ENCODE measurements at places on chromosomes 12 and 14.

DNA sequence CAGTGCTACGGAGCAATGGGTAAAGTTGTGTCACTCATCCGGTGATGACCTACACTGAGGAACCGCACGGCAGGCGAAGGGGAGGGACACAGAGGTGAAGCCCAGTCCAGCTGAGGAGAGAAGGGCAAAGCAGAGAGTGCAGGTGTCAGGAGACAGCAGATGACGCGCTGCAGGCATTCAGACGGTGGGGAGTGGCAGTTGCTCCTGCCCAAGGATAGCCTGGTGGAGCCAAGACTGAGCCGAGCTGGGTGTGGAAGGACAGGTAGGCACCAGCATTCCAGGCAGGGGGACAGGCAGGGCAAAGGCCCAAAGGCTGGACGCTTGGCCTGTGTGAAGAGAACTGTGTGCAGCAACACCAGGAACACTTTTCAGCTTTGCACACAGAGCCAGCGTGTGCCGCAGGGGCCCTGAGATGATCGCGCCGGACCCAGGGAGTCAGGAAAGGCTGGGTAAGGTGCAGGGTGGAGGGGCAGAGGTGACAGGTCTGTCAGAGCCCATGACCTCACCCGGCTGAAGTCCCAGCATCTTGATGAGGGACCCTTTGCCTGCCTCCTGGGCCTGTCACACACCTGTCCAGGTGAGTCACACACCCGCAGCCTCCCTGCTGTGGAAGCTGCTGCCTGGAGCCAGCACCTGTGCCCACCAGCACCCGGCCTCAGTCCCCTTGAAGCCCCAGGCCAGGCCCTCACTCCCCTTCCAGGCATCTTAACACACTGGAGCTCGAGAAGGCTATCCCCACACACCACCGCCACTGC lies 48.4 kb downstream of the TSPAN11 start:
- no peak for DNase-seq

DNA sequence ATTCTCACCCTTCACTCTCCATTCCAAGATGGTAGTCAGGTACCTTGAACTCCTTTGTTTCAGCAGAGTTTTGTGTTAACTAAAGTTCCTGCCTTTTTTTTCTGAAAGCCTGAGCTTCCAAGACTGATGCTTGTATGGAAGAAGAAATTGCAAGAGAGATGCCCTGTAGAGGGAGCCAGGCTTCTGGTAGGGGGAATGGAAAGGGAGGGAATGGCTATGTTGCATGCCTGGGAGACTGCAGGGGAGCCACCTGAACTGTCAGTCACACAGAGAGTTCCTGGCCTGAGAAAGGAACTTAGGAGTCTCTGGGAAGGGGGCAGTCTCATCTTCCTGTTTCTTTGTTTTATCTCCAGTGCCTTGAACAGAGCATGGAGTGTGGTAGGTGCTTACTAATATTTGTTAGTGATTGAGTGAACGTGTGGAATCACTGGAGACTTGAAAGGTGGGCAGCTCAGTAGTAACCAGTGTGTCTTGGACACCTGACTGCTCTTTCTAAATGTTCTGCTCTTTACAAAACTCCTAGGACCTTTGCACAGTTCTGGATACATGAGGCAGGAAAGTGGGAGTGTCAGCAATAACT lies 132.2 kb downstream of the ANO4 start:
- DNase-seq: no peak

DNA sequence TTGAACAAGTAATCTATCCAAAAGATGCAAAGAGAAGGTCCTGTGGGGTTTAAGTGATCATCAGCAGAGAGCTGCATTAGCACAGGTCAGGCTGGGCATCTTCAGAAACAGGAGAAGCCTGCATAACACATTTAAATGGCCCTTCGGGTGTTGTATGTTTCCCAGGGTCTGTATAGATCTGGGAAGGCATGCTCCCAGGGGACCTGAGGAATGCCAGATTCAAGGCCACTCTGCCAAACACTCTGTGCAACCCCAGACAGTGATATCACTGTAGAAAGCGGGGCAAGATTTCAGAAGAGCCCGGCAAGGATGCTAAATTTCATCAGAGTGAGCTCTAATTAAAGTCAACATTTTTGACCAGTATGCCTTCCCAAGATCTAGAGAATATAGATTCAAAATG lies 92.9 kb downstream of the ARMH4 start:
- no peak for DNase-seq

DNA sequence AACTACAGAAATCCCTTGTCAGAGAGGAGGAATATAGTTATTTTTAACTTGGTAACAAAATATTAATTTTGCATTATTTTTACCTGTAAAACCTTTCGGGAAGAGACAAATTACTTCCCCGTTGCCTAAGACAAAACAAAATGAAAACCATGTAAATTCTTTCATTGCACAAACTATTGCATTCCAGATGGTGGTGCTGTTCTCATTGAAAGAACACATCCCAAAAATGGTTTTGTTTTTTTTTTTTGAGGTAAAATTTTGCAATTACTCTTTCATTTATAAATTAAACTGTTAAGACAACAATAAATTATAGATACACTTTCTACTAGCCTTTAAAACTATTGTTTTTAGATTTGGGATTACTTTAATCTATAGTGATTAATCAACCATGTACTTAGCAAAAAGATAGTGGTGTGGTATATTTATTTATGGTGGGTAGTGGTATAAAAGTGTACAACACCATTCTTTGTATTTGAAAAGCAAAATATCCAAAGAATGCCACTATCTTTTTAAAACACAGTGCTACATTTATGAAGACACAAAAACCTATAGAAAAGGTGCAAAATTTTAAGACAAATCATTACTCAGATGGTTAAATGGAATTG lies 115.5 kb downstream of the SLC38A1 start:
- peak; percentile 52 for DNase-seq

GRCh38 chr14:54424479-54424901 lies 16.7 kb downstream of the CNIH1 start:
- DNase-seq: no peak

DNA sequence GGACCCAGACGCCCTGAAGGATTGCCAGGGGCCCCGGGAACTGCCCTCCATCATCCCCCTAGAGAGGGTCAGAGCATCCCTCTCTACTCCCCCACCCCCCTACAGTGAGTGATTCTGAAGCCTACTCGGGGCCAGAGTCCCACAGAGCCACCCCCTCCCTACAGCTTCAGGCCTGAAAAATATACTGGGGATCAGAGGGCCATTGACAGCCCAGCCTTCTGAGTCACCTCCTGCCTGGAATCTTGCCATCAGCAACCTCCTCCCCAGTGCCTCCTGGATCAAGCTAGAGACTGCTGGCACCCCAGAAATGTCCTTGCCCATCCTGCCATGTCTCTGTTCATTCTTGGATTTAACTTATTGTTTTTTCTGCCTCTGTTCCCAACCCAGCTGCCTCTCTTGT lies 21.7 kb upstream of the MIA2 start:
- DNase-seq: no peak

GRCh38 chr12:25194214-25194613 lies 746 bp downstream of the DNAI7 start:
- DNase-seq: no peak

DNA sequence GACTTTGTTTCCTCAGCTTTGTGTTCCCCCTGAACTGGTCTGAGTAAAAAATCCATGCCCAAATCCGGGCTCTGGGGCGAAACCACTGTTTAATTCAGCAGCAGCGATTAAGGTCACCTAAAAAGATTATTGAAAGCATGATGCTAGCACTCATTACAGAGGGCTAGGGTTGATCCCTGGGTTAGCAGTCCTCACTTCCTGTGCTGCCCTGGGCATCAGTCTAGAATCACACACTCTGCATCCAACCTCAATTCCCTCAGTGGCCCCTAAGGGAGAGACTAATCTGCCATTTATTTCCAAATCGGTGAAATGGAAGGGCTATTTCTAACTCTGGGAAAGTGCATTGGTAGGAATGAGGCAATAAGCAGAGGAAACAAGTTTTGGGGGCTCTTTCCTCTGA lies 107.2 kb downstream of the BTG1 start:
- no peak for DNase-seq

DNA sequence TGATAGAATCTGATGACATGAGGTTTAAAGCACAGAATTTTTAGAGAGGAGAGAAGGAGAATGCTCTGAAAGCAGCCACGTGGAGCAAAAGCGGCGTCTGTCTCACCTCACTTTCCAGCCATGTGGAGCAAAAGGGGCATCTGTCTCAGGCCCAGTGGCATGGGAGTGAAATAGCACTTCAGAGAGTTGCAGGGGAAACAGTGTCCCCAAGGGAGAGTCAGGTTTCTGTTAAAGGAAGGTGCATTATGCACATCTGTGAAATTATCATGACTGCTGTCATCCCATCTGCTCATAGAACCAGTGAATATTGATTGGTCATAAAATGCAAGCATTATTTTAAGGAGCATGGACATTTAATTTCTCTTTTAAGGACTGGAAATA lies 124.0 kb downstream of the BICD1 start:
- no peak for DNase-seq

- no peak for DNase-seq
Observed at GRCh38 chr14:24437020-24437735, 5.4 kb downstream of the SDR39U1 start.

- DNase-seq: no peak
Observed at GRCh38 chr14:77469539-77469938, 11.6 kb downstream of the AHSA1 start.

DNA sequence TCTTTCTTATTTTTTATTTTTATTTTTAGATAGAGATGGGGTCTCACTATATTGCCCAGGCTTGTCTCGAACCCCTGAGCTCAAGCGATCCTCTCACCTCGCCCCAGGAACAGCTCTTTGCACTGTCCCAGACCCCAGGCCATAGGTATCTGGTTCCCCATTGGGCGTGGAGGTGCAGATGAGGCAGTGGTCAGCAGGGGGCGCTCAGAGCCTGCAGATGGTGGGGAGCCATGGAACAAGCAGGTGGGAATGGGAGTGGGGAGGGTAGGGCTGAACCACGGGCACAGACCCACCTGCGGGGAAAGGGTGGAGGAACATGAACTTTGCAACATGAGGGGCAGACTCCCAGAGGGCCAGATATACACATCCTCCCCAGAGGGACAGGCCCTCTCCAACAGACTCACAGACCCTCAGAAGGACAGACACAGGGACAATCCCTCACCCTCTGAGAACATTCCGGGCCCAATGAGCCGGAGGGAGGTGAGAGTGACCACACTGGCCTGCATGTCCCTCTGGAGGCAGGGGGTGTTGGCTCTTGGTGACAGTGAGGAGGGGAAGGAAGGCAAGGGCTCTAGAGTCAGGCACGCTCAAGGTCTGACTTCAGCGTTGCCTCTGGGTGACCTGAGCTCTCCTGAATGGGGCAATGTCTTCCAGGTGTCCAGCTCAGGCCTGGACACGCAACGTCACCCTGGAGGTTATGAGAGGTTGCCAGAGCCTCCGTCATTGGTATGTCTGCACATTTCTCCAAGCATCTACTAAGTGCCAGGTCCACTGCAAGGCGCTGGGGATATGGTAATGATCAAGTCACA lies 34.9 kb downstream of the KRT80 start:
- peak; percentile 65 for DNase-seq

GRCh38 chr12:79322905-79323304 lies 367.9 kb downstream of the PAWR start:
- DNase-seq: no peak

GRCh38 chr14:79580906-79581305 lies 630.4 kb downstream of the DIO2 start:
- DNase-seq: no peak

DNA sequence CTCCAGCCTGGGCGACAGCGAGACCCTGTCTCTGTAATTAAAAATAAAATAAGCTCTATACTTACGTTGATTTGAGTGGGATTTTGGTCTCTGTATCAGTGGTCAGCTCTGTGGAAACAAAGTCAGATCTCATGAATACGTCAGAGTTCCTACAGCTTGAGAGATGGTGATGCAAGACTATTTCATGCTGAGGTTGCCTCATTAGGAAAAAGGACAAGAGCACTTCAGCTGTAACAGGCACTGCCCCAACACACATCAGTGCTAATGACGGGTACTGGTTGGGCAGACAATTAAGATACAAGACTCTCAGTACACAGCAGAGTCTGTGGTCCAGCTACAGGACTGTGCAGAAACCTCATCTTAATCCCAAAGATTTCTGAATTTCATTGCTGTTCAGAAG lies 246.4 kb upstream of the AMIGO2 start:
- DNase-seq: no peak
